ENCODE measurements at places on chromosomes 5 and 9.

DNA sequence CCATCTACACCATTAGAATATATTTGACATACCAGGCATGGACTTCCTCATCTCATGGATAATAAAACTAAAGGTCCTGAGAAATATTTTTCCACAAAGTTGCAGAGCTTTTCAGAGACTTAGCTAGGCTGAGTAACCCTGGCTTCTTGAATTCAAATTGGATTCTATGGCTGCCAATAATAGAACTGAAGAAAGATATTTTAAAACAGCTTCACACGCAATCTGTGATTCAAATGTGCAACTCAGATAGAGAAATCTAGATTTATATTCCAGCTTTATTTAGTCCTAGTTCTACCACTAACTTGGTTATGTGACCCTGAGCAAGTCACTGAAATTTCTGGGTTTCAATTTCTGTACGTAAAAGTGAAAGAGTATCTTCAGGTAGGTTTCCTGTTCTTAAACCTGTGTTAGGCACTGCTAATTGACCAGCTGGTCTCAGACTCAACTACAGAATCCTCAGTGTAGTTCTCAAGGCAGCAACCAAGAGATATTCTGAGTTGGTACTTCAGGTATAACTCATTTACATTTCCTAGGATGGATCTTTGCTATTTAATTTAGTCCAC is 235.3 kb downstream of the GABRB2 start:
- no peak for DNase-seq

- DNase-seq, result no peak
Observed at GRCh38 chr5:127878174-127878750, 175.1 kb downstream of the CCDC192 start.

DNA sequence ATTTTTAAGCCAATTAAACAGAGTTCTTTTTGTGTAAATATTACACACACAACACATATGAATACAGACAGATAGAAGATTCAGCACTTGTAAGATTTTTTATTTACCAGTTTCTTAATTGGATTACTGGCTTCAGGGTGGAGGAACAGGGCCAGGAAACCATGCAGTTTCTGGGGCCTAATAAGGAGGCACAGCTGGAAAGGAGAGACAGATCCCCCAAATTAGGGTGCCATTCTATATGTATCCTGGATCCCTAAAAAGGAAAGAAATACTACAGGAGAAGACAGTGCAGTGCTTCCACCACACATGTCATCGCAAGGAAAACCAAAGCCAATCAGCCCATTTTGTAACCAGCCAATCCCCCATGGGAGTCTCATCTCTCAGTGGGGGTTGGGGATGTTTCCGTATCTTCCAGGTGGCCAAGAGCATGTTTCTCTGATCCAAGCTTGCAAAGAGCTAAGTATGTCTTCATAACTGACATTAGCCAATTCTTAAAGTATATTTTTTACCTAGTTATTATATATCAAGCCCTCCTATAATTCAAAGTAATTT is 15.8 kb upstream of the ABO start:
- DNase-seq, result no peak

DNA sequence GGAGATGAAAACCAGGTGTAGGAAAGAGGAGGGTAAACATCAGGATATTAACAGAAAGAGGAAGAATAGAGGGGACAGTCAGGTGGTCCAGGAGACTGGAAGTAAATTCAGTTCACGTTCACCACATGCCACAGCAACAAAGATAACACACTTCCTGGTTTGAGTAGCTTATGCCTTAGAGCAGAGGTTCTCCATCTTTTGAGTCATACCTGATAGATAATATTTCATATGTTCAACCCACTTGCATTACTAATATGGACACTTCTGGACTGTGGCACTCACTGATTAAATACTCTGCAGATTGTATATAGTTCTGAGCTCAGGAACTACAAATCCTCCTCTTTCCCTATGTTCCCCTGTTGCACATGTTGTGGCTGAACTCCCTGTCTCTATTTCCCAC is 179.9 kb upstream of the NR3C1 start:
- no peak for DNase-seq

DNA sequence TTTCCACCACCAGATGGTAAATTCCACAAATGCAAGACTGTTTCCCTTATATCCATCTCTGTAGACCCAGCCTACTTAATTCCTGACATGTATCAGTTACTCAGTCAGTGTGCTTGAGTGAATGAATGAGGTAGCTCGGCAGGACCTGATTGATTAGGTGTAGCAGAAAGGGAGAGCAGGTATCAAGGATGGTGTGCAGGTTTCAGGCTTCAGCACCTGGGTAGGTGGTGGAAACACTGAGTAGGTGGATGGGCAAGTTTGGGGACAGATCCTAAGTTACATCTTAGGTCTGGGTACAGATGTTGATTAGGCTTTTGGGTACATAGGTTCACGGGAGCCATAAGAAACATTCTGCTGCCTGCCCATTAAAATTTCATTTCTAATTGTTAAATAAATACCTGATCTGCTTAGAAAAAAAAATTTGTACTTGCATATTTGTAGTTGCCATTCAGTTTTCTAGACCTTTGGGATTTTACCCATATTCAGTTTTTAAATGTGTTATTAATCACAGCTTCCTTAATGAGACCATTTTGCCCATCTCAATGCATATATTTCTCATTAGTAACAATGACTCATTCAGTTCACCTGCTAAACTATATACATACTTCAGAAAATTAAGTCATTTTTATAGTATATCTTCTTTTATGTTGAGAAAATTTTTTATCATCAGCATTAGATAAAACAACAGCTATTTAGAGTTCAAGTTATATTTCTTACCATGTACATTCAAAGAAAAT is 111.8 kb downstream of the INIP start:
- no peak for DNase-seq

- DNase-seq, result no peak
Observed at GRCh38 chr9:33817327-33818166, 587 bp downstream of the UBE2R2 start.

GRCh38 chr5:179266291-179267070 is 78.8 kb downstream of the ADAMTS2 start:
- no peak for DNase-seq

DNA sequence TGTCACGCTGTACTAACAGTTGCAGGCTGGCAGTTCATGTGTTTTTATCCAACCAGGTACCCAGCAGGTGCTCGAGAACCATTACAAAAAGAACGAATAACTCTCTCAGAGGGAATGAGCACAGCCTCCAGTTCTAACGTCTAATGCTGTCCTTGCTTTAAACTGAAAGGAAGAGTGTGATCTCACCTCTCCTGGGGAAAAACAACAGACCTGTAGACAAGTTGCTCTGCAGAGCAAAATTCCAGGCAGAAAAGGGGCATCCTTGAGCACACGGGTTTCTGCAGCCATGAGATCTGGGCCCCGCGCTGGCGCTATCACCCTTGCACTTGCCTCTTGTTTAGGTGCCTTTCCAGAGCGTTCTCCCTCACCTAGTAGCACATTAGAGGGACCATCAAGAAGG is 92.5 kb upstream of the DNAH5 start:
- DNase-seq, result no peak

GRCh38 chr9:90864779-90865178 is 63.2 kb downstream of the SYK start:
- no peak for DNase-seq

- DNase-seq, result no peak
Observed at GRCh38 chr5:93145767-93146166, 435.3 kb downstream of the NR2F1-AS1 start.

Data from anterior cingulate cortex (tissue), 58 donors.